ENCODE measurements at places on chromosomes 1 and 21.
A peak's percentile ranks its signal among the peaks of the same experiment; 100 is the strongest.

GRCh38 chr1:210739627-210740026 is 394.3 kb downstream of the KCNH1 start:
- no peak for DNase-seq

DNA sequence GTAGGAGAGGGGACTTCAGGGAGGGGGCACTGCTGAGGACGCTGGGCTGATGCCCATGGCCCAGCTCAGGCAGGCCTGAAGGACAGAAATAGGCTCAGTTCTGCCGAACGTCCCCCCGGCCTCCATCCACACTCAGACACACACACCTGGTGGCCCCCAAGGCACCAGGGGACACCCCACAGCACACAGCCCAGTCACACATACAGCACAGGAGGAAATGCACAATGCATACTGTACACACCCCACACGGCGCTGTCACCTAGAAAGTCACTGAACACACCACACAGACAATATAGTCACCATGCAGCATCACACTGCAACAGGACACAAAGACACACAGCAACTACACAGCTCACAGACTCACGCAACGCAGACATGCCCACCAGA is 562 bp downstream of the SYTL1 start:
- DNase-seq, result no peak

GRCh38 chr1:226628612-226629155 is 80.1 kb downstream of the STUM start:
- no peak for DNase-seq

GRCh38 chr1:29425631-29426030 is 189.3 kb downstream of the PTPRU start:
- no peak for DNase-seq

- no peak for DNase-seq
These were observed 44.0 kb downstream of the ATF3 start for GRCh38 chr1:212652609-212653008.

GRCh38 chr1:29628190-29628589 is 391.9 kb downstream of the PTPRU start:
- DNase-seq, result no peak

DNA sequence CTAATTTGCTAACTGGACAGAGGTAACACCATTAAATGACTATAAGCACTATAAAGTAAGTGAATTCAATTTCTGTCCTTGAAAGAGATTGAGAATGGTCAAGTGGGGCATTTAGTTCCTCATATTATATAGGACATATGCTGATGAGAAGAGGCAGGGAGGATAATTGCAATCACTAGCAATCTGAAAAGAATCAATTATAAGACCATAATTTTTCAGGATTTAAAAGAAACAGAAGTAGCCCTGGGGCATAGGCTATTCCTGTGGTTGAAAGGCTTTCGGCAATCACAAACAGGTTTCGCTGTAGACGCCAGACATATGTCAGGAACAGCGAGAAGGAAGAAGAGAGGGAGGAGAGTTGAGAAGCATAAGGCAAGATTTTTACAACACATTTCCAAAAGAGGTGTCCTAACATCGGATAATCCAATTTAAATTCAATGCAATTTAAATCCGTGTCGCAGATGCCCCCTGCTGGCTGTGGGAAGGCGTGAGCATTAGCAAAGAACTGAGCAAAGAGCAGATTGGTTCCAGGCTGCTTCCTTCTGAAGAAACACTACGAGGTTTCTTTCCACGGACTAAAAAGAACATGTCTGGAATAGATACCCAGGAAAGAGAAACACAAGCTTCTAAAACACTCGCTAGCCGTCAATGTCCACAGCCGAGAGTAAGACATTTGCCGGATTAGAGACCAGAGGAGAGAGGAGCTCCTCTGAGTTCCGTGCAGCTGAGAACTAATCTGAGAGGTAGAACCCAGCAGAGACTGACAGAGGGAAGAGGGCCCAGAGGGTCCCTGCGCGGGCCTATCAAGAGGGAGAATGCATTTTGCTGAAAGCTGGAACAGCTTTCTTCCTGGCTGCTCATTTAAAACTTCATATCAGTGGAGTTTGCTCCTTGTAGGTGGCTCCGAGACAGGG is 27.9 kb downstream of the RGS5 start:
- DNase-seq, result peak; percentile 19

DNA sequence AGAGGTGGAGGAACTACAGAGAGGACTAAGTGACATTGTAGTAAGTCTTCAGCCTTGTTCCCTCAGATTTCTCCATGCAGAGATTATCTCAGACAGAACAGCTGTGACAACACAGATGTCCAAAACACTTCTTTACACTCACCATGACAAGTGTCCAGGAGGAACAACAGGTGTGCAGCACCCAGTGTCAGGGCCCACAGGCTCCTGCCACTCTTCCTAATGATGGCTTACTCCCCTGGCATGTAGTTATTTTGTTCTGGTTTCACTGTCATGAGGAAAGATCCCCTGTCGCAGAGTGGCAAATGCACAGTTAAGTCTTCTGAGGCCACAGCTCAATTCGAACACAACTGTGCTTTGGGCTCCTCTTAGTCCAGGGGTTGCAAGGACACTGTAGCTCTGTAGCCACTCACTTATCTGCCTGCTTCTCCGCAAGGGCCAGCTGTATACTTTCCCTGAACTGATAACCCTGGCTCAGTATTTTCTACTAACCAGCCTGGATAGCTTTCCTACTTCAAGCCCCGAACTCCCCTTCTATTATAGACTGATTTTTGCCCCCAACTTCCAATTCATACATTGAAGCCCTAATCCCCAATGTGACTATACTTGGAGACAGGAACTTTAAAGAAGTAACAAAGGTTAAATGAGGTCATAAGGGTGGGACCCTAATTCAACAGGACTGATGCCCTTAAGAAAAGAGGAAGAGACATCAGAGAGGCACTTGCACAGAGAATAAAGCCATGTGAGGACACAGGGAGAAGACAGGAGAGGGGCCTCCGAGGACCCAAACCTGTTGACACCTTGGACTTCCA is 11.1 kb downstream of the PDZK1 start:
- no peak for DNase-seq

- no peak for DNase-seq
These were observed 642 bp upstream of the ST3GAL3 start for GRCh38 chr1:43706598-43707189.

GRCh38 chr1:93979718-93980319 is 70.6 kb upstream of the GCLM start:
- DNase-seq, result no peak

- no peak for DNase-seq
These were observed 440.0 kb downstream of the MATN1 start for GRCh38 chr1:30283199-30283962.

DNA sequence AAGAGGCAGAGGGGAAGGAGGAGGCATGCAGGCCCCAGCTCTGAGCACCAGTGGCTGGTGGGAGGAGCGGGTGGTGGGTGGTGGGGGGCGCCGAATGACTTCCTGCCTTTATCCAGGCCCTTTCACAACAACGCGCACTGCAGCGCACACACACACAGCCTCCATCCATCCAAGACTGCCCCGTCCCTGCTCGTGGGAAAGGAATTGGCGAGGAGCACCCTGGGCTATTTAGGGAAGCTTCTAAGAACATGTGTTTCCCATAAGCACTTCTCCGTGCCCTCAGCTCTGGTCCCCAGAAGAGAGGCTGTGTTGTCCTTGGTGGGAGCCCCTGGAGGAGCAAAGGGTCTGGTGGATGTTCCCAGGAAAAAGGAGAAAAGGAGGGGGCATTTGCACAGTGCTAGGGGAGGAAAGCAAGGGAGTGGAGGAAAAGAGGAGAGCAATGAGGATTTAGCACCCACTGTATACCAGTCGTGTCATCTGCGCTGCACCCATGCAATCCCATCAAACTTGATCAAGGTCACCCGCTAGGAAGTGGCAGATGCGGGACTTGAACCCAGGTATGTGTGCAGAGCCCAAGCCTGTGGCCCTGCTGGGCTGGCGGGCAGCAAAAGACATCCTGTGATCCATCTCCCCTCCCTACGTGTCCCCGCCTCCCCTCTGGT is 28.1 kb downstream of the EPHA2 start:
- no peak for DNase-seq

GRCh38 chr1:225875044-225875815 is 7.0 kb downstream of the TMEM63A start:
- no peak for DNase-seq

- no peak for DNase-seq
These were observed 22.5 kb downstream of the KIF26B start for GRCh38 chr1:245177071-245177900.

- no peak for DNase-seq
These were observed 200.0 kb downstream of the NFIA start for GRCh38 chr1:61282387-61282786.

DNA sequence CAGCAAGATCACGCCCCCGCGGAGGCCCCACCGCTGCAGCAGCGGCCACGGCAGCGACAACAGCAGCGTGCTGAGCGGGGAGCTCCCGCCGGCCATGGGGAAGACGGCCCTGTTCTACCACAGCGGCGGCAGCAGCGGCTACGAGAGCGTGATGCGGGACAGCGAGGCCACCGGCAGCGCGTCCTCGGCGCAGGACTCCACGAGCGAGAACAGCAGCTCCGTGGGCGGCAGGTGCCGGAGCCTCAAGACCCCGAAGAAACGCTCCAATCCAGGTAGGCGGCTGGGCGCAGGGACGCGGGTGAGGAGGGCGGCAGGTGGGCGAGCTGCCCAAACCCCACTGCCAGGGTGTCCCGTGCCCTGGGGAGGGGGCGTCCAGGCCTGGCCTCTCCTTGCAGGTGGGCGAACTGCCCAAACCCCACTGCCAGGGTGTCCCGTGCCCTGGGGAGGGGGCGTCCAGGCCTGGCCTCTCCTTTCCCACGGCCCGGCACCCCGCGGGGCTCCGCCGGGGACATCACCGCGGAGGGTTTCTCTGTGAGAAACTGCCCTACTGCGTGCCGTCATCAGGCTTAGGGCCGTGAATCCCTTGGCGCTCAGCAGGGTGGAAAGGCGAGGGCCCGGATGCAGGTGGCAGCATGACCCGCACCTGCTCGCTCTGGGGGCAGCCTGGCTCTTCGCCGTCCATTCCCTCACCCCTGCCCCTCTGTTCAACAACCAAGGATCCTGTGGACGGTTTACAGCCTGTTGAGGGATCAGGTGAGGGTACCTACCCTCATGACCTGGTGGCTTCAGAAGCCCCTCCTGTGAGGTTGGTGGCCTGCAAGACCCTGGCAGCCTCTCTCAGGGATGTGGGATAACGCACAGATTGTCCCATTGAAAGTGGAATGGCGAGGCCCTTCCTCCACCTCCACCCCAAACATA is 534.0 kb downstream of the KIF26B start:
- no peak for DNase-seq

- no peak for DNase-seq
These were observed 28.6 kb downstream of the UBIAD1 start for GRCh38 chr1:11301601-11302000.

DNA sequence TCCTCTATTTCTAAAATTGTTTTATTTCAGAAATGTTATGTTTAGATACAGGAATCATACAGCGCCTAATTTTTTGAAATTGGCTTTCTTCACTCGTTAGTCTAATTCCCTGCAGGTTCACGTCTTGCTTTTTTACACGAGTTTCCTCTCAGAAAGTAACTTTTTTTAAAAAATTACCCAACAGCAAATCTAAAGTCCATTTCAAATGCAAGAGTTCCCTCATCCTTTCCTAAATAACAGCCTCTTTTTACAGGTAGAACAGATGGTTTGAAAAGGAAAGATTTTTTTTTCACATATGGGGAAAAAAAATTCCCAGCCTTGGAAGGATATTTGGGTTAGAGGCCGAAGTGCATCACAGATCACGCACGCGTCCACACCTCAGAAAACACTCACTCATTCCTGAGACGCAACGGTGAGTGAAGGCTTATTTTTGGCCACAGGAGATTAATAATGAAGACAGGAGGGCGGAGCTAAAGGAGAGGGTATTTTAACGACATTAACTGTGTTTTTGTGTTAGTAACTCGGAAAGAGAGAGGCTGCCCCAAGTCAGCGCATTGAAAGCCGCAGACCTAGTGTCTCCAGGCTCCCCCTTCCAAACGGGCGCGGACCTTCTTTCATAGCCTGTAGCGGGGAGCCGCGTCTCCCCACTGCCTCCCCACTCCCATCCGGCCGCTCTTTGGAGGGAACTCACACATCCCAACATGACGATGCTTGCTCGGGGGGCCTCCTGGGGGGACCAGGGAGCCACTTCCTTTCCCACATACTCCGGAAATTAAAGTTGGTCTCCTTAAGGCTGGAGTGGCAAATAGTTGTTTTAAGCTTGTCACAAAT is 969 bp upstream of the RIPK4 start:
- DNase-seq, result no peak

GRCh38 chr21:41976611-41977010 is 22.8 kb upstream of the C2CD2 start:
- no peak for DNase-seq

GRCh38 chr1:211469938-211470529 is 21.9 kb downstream of the RD3 start:
- DNase-seq, result peak; percentile 11

DNA sequence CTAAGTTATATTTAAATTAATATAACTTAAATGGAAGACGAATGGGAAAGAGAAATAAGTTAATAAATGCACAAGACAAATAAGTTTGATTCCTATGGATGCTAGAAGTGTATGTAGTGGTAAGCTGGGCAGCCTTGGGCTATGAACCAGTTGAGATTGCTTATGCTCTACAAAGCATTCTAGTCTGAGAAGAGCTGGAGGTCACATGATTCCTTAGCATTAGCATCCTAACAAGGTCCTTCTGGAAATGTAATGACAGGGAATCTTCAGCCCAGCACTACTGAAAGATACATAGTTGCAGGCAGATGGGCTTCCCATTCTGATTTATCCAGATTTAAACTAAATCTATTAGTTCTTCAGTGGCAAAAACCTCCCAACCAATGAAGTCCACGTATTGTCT is 102.3 kb upstream of the ESRRG start:
- no peak for DNase-seq

DNA sequence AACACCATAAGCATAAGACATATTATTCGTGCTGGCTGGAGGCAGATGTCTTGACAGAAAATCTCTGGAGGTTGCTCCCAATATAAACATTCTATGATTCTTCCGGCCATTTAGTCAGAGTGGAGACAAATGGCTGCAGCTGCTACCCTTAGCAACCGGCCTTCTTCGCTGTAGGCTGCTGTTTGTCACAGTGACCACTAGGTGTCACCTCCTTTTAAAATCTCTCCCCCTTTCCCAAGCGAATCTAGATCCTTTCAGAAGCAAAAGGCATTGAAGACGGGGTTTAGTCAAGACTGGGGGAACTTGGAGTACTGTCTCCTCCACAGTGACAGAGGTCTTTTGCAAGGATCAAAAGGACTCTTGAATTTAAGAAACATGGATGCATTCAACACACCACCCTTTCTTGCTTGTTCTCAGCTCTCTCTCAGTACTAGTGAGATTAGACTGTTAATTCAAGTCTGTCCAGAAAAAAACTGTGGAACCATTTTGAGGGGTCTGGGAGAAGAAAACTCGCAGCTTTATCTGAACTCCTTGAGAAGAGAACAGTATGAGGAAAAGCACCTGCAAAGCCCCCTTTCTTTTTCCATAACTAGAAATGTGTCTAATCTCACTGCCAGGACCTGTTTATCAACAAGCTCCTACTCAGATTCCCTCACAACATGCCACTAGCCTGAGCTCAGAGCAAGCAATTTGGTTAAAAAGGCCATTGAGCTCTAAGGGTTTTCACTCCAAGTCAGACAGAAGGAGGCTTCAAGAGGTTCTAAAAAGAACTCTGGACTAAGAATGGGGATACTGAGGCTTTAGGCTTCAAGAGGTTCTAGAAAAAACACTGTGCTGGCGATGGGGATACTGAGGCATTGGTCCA is 408.3 kb upstream of the PLXNA2 start:
- DNase-seq, result peak; percentile 24

Data from T-helper 1 cell (primary cell).